AG09319 (cell line): ENCODE measurements at places on chromosomes 6 and 20.

GRCh38 chr20:45500022-45500421, 15.4 kb downstream of the SPINT3 start:
- DNase-seq: no peak

- no peak for DNase-seq
These were observed 4.9 kb upstream of the ASCC3 start for GRCh38 chr6:100886076-100886475.

DNA sequence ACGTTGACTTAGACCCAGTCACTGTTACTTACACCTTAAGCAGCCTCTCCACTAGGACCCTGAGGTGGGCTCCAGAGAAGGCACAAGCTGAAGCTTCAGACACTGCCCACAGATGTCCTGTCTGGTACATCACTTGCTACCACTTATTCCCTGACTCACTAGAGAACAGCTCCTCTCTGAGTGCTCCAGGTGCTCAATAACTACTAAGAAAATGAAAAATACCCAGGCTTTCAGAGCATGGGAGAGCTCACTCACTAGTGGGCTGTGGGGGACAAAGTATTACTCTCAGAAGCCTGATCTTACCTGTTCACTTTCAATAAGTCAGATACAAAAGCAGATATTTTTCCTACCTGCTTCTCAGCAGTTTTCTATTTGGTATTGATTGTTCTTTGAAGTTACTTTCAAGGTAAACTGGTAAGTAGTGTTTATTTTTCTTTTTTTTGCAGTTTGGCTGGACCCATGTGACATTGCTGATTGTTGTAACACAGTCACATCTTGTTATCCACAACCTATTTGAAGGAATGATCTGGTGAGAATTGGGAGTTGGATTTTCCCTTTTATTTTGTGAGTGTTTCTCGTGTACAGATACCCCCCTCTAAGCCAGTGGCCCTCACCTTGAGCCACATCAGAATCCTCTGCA, 55.9 kb downstream of the CDS2 start:
- no peak for DNase-seq

DNA sequence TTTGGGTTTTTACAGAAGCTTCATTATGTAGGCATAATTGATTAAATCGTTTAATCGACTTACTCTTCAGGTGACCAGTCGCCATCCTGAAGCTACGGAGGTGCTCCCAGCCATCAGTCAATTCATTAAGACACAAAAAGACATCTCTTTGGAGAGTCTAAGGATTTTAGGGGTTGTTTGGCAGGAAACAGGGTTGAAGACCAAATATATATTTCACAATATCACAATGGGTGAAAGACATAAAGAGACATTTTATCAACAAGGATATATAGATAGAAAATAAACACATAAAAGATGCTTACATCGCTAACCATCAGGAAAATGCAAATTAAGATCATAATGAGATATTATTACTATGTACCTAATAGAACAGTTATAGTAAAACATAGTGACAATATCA, 104.0 kb upstream of the SIRPG start:
- DNase-seq: no peak

- DNase-seq: no peak
These were observed 311.5 kb upstream of the ID4 start for GRCh38 chr6:19525673-19526072.

GRCh38 chr6:98200084-98200483, 634.3 kb upstream of the POU3F2 start:
- DNase-seq: no peak

DNA sequence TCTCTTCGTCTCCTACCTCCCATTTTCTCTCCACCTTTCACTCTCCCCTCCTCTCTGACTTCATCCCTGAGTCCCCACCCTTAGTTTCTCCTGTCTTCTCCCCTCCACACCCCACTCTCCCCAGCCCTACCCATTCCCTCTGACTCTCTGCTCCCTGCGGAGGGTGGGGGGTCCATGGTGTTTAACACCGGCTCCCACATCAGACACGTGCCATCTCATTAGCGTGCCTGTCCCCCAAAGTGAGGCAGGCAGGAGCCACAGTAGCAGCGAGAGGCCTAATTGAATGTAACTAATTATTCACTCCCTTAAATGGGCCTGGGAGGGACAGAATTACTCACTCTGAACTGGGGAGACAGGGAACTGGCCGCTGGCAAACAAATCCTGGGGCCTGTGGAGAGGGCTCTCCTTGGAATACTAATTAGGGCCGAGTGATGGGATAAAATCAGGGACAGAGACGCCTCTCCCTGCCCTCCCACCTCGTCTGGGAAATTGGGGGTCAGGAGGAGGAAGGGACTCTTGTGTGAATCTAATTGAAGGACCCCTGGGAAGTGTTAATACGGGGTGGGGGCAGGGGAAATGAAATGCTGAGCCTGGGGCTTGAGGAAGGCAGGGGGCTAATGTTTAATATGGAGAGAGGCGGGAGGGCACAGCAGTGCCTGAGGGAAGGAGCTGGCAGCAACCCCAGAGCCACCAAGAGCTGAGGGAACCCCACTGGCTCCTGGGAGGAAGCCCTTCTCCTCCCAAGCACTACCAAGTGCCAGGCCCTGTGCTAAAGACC, 17.9 kb downstream of the CD40 start:
- DNase-seq: no peak

DNA sequence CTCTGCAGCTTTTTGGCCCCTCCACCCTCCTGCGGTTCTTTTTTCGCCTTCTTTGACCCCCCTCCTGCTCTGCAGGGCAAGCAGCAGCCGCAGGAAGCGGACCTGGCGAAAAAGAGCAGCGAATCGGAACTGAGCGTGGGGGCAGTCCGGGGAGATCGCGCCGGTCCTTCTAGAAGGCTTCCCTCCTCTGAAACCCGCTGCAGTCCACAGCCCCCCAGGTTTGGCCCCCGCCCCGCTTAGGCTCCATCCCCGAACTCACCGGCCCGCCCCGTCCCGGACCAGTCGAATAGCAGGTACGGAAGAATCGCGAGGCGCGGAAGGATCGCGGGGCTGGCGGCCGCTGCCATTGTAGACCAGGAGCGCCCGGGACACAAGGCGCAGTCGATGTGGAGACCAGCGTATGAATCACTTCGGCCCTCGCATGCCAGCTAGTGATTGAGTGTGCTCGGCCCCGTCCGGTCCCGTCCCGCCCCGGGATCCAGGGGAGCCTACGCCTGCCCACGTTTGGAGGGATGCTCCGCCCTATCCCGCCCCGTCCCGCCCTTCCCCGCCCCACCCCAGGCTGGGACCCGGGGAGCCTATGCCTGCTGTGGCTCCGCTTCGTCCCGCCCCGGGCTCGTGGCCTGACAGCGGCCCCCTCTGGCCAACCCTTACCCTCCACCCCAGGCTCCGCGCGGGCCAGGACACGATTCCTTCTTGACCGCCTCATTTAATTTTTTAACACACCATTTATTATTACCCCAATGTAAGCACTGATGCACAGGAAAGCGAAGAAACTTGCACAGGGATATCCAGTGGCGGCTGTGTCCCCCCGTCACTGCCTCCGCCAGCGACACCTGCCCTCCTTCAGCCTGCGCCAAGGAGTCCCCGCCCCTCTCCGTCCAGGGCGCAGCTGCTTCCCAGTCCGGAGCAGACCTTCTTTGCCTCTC, at the start of gene ULBP3:
Gene ULBP3 (minus strand): TSS at position 402 of the 929 bp plus-strand sequence. CDS start 55 bp downstream, at position 347.
- peak; percentile 85 for DNase-seq

GRCh38 chr6:134322216-134322615, 4.3 kb upstream of the SGK1 start:
- no peak for DNase-seq

GRCh38 chr6:11294228-11294627, 61.8 kb upstream of the NEDD9 start:
- no peak for DNase-seq

- no peak for DNase-seq
These were observed 65.8 kb downstream of the EPB41L2 start for GRCh38 chr6:130997061-130997753.

GRCh38 chr6:14129575-14129974, 12.0 kb downstream of the CD83 start:
- peak; percentile 43 for DNase-seq

- DNase-seq: no peak
These were observed 3.7 kb downstream of the SGK1 start for GRCh38 chr6:134314006-134314821.

- no peak for DNase-seq
These were observed 58.2 kb downstream of the FUT9 start for GRCh38 chr6:96074006-96074405.

DNA sequence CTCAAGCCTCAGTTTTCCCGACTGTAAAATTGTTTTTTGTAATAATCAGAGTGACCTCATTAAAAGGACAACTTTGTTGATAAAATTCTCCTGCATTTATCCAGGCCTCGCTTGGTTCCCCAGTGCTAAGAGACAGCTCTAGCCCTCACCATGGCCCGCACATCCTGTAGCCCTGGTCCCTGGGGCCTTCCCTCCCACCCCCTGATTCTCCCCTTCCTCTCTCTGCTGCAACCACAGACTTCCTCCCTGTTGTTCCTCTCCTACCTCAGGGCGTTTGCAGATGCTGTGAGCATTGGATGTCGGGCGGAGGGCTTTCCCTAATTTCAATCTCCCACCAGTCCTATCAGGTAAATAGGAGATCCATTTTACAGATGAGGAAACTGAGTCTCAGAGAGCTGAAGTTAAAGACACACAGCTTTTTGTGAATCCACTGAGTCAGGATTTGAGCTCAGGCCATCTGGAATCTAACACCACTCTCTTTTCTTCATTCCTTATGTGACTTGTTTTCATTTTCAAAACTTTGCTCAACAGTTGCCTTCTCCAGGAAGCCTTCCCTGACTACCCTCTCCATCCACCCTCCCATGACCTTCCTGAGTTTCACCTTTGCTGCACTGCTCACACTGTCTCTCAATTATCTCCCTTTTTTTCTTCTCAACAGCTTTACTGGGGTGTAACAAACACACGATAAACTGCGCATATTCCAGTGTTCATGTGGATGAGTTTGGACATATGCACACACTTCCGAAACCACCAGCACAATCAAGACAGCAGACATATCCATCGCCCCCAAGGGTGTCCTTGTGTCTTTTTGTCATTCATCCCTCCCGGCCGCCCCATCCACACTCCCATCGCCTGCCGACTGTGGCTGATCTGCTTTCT, 107.1 kb downstream of the CEBPB start:
- no peak for DNase-seq

DNA sequence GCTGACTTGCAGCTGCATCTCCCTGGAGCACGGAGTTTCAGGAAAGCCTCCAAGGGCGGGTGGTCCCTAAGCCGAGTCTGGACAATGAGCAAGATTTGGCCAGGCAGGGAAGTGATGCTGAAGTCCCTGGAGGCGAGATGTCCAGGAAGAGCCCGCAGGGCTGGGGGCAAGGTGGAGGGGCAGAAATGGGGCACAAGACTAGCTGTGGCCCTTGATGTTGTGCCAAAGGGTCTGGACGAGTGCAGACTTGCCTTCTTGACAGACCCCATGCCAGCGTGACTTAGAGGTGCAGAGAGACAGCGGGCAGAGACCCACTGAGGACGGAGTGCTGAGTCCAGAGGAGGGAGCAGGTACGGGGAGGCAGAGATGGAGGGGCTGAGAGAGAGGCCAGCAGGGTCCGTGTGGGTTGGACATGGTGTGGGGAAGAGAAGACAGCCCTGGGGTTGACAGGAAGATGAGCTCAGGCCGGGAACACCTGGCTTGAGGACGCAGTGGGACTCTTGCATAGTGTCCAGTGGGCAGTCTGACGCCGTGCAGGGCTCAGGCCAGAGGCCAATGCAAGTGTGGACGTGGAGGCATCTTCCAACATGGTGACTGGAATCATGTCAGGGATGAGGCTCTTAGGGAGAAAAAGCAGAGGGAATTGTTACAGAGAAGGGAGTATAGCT, 8.7 kb downstream of the UNC93A start:
- no peak for DNase-seq

DNA sequence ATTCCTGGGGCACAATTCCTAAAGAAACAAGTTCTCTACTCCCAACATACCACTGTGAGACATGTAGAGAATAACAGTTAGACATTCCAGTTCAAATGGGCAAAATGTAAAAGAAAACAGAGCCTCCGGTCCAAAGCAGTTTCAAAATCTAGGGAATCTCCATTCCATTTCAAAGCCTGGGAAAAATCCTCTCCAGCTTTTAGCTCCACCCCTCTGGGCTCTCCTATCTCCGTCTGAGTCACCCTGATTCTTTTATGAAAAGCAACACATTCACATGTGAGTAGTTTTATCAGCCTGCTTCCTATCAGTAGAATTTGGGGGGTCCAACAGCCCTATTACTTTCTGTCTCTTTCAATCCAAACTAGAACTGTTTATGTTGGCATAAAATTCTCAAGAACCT, 3.7 kb downstream of the CSNK2A1 start:
- DNase-seq: no peak

GRCh38 chr20:62316331-62317166, 13.8 kb downstream of the ADRM1 start:
- no peak for DNase-seq

DNA sequence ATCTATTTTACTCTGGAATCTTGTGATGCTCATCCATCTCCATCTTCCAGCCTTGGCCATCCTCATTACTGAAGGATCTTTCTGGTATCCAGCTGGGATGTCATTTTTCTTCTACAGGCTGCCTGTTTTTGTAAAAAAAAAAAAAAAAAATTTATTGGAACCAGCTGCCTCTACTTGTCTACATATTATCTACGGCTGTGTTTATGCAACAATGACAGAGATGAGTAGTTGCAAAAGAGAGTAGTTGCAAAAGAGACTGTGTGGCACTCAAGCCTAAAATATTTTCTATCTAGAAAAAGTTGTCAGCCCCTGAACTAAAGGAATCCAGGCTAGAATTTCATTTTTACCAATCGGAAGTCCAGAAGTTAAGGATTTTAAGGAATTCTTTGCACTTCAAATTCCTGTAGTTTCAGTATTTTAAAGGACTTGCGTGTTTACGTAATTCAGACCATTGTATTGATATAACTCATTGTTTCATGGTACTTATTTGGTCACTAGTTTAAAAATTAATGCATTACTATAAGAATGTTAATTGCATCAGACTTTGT, 38.6 kb upstream of the PLCG1 start:
- peak; percentile 67 for DNase-seq

DNA sequence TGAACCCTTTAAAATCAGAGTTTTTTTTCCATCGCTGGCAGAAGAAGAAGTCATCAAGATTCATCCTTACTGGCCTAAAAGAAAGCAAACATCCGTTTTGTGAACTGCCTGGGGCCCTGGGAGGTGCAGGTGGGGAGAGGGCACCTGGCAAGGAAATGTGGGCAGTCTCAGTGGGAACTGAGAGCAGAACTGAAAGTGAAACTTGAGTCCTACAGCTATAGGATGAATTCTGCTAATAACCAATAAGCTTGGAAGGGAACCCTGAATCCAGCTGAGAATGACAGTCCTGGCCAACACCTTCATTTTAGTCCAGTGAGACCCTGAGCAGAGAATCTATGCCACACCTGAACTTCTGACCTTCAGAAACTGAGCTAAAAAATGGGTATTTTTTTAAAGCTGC, 130.1 kb upstream of the ASCC3 start:
- DNase-seq: no peak

- no peak for DNase-seq
These were observed 17.8 kb upstream of the TMEM14A start for GRCh38 chr6:52653151-52653550.
